Adrenal gland (tissue), 19 donors: ENCODE measurements at places on chromosomes 2 and 18. TPM values are rescaled to one million over a fixed set of nuclear protein-coding genes. Genes with fewer than 3 reads are reported as not detected.

TMBIM1 gene
- 185 TPM for total RNA-seq

TUBA3E gene
- not detected for total RNA-seq

TIGD1 gene
- 7.4 TPM for total RNA-seq

XDH gene
- not detected for total RNA-seq

MREG gene
- total RNA-seq = 13.7 TPM

STAMBP gene
- total RNA-seq = 40.2 TPM

MYO7B gene
- not detected for total RNA-seq
